ENCODE measurements at places on chromosomes 16 and 17.

DNA sequence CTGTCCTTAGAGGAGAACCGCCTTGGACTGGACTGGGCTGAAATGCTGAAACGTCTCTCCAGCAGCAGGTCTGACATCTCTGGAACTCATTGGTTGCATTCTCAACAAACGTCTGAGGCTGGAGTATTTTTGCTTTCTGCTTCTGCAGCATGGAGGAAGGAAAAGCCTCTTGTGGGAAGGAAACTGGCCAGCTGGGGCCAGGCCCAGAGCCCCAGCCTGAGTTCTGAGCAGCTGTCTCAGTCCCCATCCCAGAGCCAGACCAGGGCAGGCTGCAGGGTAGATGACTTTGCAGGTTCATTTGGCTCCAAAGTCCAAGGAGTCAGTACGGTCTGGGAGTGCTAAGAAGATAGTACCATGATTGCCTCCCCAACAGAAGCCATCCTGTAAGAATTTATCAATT is 18.3 kb downstream of the TEKT3 start:
- H3K4me1 ChIP-seq, result no peaks in the 10 kb centered on the region
- no peak for DNase-seq
- H3K27me3 ChIP-seq, result no peaks in the 10 kb centered on the region
- H3K36me3 ChIP-seq, result no peaks in the 10 kb centered on the region
- no peak overlapping the region for H3K4me3 ChIP-seq

DNA sequence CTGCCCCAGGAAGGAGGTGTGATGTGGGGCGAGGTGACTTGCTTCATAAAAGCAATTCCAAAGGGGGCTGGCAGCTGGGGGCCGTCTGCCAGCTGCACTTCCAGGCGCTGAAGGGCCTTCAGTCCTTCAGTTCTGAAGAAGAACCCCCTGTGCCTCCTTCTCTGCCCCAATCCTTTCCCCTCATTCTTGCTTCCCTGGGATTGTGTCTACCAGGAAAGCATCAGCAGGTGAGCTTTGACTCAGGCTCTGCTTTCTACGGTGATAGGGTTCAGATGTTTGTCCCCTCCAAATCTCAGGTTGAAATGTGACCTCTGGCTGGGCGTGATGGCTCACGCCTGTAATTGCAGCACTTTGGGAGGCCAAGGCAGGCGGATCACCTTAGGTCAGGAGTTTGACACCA is 52.5 kb upstream of the NKD1 start:
- no peak overlapping the region for H3K4me3 ChIP-seq
- H3K27ac ChIP-seq, result no peak overlapping the region
- no peaks in the 10 kb centered on the region for H3K4me1 ChIP-seq
- no peaks in the 10 kb centered on the region for H3K36me3 ChIP-seq

GRCh38 chr17:4642286-4642685 is 808 bp upstream of the ALOX15 start:
- no peak overlapping the region for H3K27ac ChIP-seq
- H3K4me3 ChIP-seq, result no peak overlapping the region
- H3K27me3 ChIP-seq, result peaks cover 21% of the 10 kb centered on the region
- DNase-seq, result no peak
- H3K36me3 ChIP-seq, result no peaks in the 10 kb centered on the region

- DNase-seq, result peak; percentile 40
- no peaks in the 10 kb centered on the region for H3K36me3 ChIP-seq
- H3K4me1 ChIP-seq, result no peaks in the 10 kb centered on the region
- no peak overlapping the region for H3K4me3 ChIP-seq
Measured at GRCh38 chr16:20849589-20850390, 43.5 kb downstream of the REXO5 start.

GRCh38 chr17:40550608-40551007 is 14.7 kb downstream of the CCR7 start:
- H3K27me3 ChIP-seq, result no peaks in the 10 kb centered on the region
- H3K36me3 ChIP-seq, result peaks cover 23% of the 10 kb centered on the region
- no peak overlapping the region for H3K4me3 ChIP-seq
- H3K27ac ChIP-seq, result no peak overlapping the region
- no peak for DNase-seq

DNA sequence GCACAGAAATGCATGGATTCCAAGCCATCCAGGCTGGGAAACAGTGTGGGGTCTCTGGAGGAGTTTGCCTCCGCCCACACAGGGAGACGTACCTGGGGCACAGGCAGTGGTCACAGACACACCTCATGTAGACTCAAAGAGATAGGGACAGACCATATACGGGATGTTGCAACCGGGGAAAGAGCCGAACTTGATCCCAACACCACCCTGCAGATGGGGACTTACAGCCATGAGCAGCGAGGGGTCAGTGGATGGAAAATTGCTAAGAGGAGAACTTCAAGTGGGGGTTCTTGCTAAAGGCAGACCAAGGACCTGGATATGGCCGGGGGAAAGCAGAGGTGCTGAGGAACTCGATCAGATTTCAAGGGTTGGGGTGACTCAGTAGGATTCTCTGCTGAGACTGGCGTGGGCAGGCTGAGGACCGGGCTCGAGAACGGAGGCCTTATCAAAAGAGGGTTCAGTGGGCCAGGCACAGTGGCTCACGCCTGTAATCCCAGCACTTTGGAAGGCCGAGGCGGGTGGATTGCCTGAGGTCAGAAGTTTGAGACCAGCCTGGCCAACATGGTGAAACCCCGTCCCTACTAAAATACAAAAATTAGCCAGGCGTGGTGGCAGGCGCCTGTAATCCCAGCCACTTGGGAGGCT is 12.0 kb upstream of the DNAH17 start:
- no peaks in the 10 kb centered on the region for H3K27me3 ChIP-seq
- H3K36me3 ChIP-seq, result no peaks in the 10 kb centered on the region
- peaks cover 3% of the 10 kb centered on the region for H3K4me1 ChIP-seq
- H3K4me3 ChIP-seq, result no peak overlapping the region

DNA sequence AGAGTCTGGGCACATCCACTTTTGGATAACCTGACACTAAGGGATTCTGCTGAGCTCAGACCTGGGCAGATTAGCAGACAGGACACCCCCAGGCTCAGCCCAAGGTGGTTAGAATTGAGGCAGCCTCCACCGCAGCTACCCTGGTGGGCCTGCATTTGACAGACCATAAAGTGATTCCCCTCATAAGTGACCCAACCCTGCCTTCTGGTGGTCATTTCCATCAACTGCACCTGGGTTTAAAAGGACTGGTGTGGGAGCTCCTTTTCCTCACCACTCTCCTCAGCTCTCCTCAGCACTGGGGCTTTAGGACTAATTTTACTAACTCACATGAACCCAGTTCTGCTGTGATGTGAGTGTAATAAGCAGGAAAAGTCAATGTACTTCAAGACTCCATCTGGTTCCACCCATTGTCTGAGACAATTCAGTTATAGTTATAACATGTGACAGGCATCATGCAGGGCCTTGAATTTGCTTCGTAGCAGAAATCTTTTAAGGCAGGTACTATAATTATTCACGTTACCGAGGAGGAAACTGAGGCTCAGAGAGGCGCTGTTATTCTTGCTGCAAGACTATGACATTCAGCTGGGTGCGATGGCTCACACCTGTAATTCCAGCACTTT is 42.5 kb downstream of the MYH3 start:
- H3K27ac ChIP-seq, result no peak overlapping the region
- H3K4me3 ChIP-seq, result no peak overlapping the region
- no peaks in the 10 kb centered on the region for H3K4me1 ChIP-seq
- no peak for DNase-seq
- H3K36me3 ChIP-seq, result no peaks in the 10 kb centered on the region

- H3K27me3 ChIP-seq, result no peaks in the 10 kb centered on the region
- no peak overlapping the region for H3K27ac ChIP-seq
- H3K4me3 ChIP-seq, result no peak overlapping the region
- DNase-seq, result no peak
- H3K36me3 ChIP-seq, result no peaks in the 10 kb centered on the region
Measured at GRCh38 chr16:68414581-68414980, 33.7 kb downstream of the SMPD3 start.

- no peaks in the 10 kb centered on the region for H3K36me3 ChIP-seq
- H3K4me3 ChIP-seq, result no peak overlapping the region
- no peak overlapping the region for H3K27ac ChIP-seq
- no peaks in the 10 kb centered on the region for H3K4me1 ChIP-seq
Measured at GRCh38 chr16:19805459-19806162, 79.0 kb downstream of the GPRC5B start.

Data from effector memory CD4-positive, alpha-beta T cell (primary cell).